ENCODE measurements at places on chromosomes 1 and 21.

DNA sequence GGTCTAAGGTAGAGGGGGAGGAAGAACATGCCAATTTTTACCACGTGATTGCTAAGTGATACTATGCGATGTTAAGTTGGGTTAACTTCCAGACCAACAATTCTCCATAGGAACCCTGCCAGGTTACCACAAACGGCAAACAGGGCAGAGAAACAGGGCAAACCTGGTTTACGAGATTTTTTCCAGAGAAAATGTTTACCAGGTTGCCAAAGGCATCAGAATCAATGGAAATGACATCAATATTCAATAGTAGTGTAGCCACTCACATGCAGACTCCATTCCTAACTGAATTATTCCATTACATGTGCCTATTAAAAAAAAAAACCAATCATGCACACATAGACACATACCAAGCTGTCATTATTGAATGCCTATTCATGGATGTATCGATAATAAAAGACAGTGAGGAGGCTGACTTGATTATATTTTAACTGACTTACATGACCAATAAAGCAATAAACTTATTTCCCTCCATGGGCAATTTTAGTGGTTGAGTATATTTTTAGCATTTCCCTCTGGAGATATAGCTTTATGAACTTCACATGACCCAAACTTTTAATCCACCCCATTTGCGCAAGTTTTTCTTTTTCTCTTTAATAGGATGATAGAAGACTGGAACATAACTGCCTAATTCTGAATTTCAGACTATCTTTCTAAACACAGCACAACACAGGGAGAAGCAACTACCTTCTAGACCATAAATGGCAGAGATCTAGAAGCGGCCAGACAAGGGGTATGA lies 40.5 kb upstream of the KCNE1 start:
- no peaks in the 10 kb centered on the region for H3K27me3 ChIP-seq
- no peaks in the 10 kb centered on the region for H3K4me1 ChIP-seq
- H3K27ac ChIP-seq, result no peak overlapping the region
- DNase-seq, result no peak
- no peaks in the 10 kb centered on the region for H3K36me3 ChIP-seq

DNA sequence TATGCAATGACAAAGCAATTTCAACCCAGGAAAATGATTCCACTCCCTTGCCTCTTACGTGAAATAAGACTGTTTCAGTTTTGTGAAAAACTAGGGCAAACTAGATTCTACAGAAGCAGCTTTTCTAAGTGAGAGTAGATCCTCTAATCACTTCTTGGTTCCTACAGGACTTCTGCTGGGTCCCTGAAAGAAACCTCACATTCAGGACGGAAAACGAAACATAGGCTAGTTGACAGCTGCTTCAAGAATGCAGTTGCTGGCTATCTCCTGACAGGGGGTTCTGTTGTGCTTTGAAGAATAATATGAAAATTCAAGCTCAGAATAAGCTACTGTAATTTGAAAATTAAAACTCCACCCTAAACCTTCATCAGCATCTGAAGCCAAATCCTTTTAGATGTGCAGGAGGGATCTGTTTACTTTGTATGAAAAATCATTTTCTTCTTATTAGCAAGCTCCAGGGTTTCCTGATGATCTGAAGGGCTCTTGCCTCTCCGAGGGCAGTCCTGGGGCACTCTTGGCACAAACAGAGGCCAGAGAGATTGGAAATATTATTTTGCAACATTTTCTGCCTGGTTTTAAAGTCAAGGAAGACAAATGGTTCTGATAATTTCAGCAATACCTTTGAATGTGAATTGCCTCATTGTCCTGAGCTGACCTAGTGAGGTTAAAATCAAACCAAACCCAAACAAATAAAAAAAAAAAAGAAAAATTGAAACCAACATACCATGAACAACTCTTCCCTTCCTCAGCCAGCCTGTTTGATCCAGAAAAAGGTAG lies 55.0 kb downstream of the NTMT2 start:
- no peaks in the 10 kb centered on the region for H3K4me1 ChIP-seq
- no peak for DNase-seq
- no peak overlapping the region for H3K27ac ChIP-seq
- H3K27me3 ChIP-seq, result no peaks in the 10 kb centered on the region

DNA sequence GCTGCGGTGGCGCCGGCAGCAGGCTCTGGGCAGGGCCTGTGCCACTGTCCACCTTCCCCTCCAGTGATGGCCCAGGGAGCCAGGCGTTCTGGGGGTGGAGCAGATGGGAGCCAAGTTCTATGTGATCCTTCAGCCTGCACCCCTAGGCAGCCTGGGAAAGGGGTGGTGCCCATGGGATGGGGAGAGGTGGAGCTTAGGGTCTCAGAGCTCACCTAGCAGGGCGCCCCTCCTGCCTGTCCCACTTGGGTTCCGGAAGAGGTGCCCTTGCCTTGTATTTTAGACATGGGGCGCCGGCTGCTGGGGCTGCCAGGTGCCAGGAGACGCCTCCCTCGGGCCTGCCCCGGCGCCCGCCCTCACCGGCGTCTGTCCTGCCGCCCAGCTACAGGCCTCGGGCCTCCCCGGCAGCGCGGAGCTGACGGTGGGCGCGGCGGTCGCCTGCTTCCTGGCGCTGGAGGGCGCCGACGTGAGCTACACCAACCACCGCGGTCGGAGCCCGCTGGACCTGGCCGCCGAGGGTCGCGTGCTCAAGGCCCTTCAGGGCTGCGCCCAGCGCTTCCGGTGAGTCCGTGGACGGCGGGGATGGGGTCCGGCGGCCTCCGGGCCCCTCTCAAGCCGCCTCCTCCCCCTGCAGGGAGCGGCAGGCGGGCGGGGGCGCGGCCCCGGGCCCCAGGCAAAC lies 3.1 kb upstream of the MMP23B start:
- no peak for DNase-seq
- H3K4me3 ChIP-seq, result peak overlapping the region; percentile 36
- peaks cover 4% of the 10 kb centered on the region for H3K36me3 ChIP-seq
- H3K4me1 ChIP-seq, result peaks cover 36% of the 10 kb centered on the region
- H3K27me3 ChIP-seq, result peaks cover 25% of the 10 kb centered on the region

DNA sequence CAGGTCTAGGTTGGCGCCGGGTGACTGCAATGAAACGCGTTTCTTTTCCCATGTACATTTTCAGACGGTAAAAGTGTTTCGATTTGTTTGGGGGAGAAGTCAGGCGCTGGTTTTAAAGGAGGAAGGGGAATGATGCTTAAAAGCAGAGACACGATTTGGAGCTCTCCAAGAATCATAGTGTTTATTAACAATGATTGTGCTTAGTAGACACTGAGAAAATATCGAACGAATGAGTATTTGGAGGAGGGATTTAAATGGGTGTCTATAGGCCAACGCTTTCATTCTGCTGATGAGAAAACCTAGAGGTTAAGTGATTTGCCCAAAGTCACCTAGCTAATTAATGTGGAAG lies 36.9 kb upstream of the JAK1 start:
- no peaks in the 10 kb centered on the region for H3K27me3 ChIP-seq
- H3K4me3 ChIP-seq, result peak overlapping the region; percentile 72
- no peaks in the 10 kb centered on the region for H3K36me3 ChIP-seq
- DNase-seq, result no peak
- H3K27ac ChIP-seq, result peak overlapping the region; percentile 90
- H3K4me1 ChIP-seq, result peaks cover 8% of the 10 kb centered on the region

- no peaks in the 10 kb centered on the region for H3K27me3 ChIP-seq
- H3K4me1 ChIP-seq, result peaks cover 52% of the 10 kb centered on the region
- DNase-seq, result peak; percentile 44
- no peak overlapping the region for H3K4me3 ChIP-seq
- H3K27ac ChIP-seq, result peak overlapping the region; percentile 79
- H3K36me3 ChIP-seq, result no peaks in the 10 kb centered on the region
These were observed 23.1 kb downstream of the DYRK3 start for GRCh38 chr1:206658264-206658980.

DNA sequence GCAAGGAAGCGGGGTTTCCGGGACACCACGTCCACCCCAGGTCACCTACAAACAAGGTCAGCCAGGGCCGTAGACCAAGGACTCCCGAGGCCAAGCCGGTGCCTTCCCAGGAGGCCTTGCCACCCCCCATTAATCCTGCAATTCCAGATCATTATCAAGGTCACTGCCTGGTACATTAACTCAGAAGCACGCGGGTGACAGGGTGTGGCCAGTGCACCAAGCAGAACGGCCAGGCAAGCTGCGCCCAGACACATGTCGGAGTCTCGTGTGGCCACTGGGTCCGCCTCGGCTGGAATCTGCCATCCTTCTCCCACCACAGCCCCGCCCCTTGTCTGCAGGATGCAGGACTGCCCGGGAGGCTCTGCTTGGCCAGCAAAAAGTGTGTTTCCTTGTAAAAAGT lies 144.7 kb downstream of the PRDM16 start:
- peak; percentile 77 for DNase-seq
- H3K4me3 ChIP-seq, result no peak overlapping the region
- H3K27me3 ChIP-seq, result no peaks in the 10 kb centered on the region
- peak overlapping the region; percentile 64 for H3K27ac ChIP-seq

DNA sequence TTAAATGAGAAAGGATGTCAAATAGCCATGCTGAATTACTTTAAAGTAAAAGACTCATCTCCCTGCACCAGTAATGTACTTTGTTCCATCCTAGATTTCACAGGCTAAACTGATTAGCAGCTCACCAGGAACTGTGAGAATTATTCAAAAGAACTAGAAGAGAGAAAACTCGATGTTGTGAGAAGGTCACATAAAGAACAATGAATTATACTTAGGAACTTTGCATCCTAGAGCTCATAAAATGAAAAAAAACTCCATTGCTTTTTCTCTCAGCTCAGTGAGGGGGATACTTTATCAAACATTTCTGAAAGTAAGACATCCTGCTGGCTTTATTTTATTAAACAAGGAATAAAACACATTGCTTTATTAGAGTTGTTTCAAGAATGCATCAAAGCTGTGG lies 278.5 kb downstream of the MRPL39 start:
- no peaks in the 10 kb centered on the region for H3K27me3 ChIP-seq
- no peaks in the 10 kb centered on the region for H3K4me1 ChIP-seq
- no peak for DNase-seq
- H3K27ac ChIP-seq, result no peak overlapping the region
- no peaks in the 10 kb centered on the region for H3K36me3 ChIP-seq
- H3K4me3 ChIP-seq, result no peak overlapping the region

Measured in stomach (tissue), 19 donors.